ENCODE measurements at places on chromosomes 7 and 10. TPM values are rescaled to one million over a fixed set of nuclear protein-coding genes. Genes with fewer than 3 reads are reported as not detected.

GRCh38 chr10:6178581-6178980 lies 24.2 kb upstream of the PFKFB3 start:
- DNase-seq, result no peak

DNA sequence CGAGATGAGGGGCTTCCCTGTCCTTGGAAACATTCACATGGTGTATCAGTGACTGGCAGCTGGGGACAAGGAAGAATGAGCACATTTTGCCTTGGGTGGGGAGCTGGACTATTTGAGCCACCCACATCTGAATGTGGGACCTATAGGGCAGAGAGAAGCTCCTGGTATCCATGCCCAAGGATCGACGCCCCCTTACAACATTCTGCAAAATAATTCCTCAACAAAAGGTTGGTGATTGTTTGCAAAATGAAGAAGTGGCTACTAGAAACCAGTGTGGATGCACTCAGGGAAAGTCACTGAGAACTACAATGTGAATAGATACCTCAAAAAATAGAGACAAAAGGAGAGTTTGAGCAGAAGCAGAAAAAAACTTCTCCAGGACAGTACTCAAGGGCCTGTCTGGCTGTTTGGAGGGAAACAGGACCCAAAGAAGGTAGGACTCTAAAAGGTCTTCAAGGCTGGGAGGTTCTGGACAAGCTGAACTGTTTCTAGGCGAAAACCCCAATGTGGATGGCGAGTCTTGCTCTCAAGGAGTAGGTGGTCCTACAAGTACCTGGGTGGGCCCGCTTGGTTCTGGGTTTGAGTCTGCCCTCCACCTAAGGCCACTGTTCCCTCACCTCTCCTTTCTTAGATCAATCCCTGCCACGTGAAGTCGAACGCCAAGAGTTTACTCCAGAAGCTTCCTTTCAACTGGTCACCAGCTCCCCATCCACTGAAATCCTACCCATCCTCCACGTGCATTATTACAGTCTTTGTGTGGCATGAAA lies 125.0 kb upstream of the ZNF746 start:
- DNase-seq, result no peak

DNA sequence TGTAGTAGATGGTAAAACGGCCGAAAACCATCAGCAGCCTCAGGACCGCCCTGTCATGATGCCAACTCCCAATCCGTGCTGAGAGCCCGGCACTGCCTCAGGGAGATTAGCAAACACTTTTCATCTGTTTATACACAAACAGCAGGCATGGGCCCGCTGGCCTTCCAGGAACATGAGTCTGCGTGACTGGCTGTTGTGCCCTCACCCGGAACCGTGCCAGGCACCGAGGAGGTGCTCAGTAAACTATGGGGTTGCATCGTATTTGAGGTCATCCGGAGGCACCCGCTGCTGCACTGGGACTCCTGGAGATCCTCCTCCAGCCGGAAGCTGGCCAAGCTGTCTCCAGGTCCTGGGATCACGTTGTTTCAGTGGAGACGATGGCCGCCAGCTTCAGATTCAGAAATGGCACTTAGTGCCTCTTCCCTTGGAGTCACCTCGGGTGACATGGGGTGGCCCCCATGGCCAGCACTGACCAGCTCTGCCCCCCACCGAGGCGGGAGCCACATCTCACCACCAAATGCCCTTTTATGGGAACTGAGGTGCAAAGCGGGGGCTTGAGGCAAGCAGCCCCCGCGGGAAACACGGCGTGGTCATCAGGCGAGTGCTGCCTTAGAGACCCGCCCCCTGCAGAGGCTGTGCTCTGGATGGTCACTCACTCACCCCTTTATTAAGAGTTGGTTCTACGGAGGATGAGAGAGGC lies 585.9 kb downstream of the PTPRN2 start:
- peak; percentile 85 for DNase-seq

DNA sequence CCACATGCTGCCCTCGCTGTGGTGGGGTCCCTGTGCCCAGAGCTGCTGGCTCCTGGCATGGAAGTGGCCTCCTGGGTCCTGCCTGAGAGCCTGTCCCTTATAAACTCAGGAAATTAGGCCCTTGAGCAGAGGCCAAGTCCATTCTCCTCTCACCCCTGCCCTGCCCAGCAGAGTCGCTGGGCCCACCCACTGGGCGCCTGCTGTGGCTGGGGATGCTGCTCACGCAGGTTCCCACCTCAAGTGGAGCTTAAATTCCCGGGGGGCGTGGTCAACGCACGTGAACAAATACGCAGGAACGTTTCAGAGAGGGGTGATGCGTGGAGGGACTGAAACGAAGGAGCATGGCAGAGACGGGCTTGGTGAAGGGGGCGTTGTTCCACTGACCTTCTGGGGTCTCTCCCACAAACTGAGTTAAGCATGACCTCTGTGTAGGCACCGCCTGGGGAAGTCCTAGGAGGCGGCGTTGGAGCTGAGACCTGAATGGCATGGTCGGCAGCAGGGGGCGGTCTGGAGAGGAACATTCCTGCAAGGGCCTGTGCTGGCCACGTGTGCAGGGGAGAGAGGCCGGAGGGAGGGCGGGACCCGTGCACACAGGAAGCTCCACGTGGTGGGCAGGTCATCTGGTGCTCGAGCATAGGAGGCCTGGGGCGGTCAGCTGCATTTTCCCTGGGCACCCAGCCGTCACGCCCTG lies 27.9 kb downstream of the FAM20C start:
- DNase-seq, result no peak

The PNLIPRP3 gene
- total RNA-seq, result 0.29 TPM

The WNT2 gene
- 2.4 TPM for total RNA-seq

The AKR1C8 gene
- not detected for total RNA-seq

The LIPM gene
- total RNA-seq, result not detected

The RBP3 gene
- total RNA-seq, result not detected

Data from breast epithelium (tissue), 4 donors.